NCI-H146 (cell line): ENCODE measurements at places on chromosomes 4 and X.

DNA sequence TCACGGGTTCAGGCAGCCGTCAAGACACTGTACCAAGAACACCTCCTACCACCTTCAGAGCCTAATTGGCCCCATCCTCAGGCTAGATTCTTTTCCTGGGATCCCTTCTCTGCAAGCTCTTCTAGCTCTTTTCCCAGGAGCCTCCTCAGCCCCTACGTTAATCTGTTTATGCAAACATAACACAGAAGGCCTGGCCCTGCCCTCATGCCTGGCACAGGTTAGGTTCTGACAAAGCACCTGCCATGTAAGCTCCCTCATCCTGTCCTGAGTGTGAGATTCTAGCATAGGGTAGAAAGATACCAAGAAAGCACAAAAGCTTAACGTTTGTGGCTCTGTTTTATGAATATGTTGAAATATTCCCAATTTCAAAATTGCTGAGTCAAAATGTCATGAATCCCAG is 93.6 kb downstream of the IRF2 start:
- no peak for DNase-seq

GRCh38 chrX:153608806-153609205 is 9.9 kb upstream of the CCNQ start:
- no peak for DNase-seq

GRCh38 chrX:153726286-153727122 is 1.8 kb downstream of the ABCD1 start:
- DNase-seq, result peak; percentile 65

DNA sequence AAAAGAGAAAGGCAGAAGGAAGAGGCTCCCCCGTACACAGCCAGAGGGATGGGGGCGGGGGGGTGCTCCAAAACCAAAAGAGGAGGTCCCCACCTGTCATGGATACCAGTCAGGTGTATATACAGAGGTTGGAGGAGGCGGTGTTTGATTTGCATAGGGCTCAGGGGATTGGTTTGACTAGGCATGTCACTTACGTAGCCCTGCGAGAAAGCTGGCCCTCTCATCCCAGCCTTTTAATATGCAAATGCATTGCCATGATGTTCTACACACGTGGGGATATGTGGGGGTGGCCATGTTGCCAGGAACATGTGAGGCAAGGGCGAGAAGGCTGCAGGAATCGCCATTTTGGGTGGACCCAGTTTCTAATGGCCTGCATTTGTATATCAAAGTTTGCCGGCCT is 38.6 kb downstream of the TMEM150C start:
- DNase-seq, result peak; percentile 62
